Parietal lobe (tissue), 2 donors: ENCODE measurements at places on chromosomes 1 and 21. TPM values are rescaled to one million over a fixed set of nuclear protein-coding genes. Genes with fewer than 3 reads are reported as not detected.

PLPPR5 gene
- total RNA-seq, result 87.6 TPM

OR6N1 gene
- total RNA-seq, result not detected

CYP4A11 gene
- 0.31 TPM for total RNA-seq

SLC44A3 gene
- 2.2 TPM for total RNA-seq

CDK11A gene
- total RNA-seq, result 42.6 TPM

CELA3B gene
- total RNA-seq, result not detected

AMPD1 gene
- total RNA-seq, result not detected

RGS8 gene
- total RNA-seq, result 10.3 TPM

GJA9 gene
- total RNA-seq, result not detected

SELE gene
- total RNA-seq, result 0.31 TPM

GBP5 gene
- not detected for total RNA-seq

SERBP1 gene
- 180 TPM for total RNA-seq

CFHR2 gene
- total RNA-seq, result not detected
